Lower lobe of right lung (tissue), 2 donors: ENCODE measurements at places on chromosomes 7 and 10.

DNA sequence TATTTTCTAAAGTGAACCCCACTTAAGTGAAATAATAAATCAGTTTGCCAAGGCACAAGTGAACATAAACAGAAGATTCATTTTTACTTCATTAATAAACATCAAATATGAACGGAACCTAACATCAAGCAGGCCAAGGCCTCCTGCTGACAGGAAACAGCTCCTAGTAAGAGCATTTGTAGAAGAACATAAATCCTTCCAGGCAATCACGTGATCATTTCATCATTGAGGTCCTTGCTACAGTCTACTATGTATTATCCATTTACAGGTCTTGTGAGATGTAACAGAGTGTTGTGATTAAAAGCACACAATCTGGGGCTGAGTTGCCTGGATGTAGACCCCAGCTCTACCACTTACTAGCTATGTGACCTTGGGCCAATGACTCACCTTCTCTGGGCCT is 70.6 kb downstream of the CALD1 start:
- no peak for DNase-seq

GRCh38 chr10:121405549-121405948 is 192.7 kb downstream of the FGFR2 start:
- no peak for DNase-seq

- no peak for DNase-seq
These were observed 142.4 kb upstream of the SAMD8 start for GRCh38 chr10:74969093-74969492.

GRCh38 chr7:138226745-138227279 is 150.6 kb downstream of the AKR1D1 start:
- no peak for DNase-seq

DNA sequence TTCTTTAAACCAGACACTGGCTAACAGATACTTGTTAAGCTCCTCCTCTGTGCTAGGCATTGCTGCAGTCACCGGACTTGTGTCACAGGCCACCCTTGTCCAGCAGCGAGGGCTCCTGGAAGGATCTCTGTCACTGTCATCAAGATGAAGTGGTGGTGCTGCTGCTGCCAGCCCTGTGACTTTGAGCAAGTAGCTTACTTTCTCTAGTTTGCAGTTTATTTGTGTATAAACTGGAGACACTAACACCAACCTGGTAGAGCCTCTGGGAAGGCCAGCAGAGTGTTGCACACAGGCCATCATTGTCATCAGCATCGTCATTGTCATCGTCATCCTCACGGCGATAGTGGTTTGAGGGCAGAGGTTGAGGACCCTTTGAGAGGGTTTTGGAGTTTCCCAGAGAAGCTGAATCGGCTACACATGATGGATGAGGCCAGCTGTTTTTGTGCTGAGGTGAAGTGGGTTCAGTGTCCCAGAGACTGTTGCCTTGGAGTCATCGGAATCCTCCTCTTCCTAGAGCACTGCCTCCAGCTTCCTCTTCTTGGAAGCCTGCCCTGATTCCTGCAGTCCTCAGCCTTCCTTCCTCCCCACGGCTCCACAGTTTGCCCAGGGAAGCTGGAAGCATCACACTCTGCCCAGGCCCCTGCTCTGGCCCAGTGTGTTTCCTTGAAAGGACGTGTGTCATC is 128.4 kb downstream of the GRK5 start:
- DNase-seq, result no peak

DNA sequence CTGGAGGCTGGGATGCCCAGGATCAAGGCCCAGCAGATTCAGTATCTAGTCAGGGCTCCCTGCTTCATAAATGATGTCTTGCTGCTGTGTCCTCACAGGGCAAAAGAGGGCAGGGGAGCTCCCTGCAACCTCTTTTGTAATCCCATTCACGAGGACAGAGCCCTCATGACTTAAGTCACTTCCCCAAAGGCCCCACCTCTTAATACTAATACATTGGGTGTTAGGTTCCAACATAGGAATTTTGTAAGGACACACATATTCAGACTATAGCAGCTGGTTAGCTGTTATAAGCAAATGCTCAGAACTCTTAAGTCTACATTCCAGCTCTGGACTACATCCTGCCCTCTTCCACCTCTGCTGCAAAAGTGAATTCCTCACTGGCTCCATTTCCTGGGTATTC is 63.0 kb downstream of the VOPP1 start:
- no peak for DNase-seq

DNA sequence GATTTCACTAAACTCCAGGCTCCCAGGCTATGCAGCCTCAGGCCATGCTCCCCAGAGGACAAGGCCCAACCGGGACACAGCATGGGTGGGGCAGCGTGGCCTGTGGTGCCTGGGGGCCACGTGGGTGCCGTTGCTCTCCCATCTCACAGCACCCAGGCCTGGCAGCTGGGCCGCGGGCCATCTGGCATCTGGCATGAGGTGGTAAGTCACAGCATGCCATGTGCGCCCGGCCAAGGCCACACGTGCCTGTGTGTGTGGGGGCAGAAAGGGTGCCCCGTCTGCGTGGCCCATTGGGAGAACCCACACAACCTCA is 204.1 kb downstream of the EBF3 start:
- peak; percentile 36 for DNase-seq

DNA sequence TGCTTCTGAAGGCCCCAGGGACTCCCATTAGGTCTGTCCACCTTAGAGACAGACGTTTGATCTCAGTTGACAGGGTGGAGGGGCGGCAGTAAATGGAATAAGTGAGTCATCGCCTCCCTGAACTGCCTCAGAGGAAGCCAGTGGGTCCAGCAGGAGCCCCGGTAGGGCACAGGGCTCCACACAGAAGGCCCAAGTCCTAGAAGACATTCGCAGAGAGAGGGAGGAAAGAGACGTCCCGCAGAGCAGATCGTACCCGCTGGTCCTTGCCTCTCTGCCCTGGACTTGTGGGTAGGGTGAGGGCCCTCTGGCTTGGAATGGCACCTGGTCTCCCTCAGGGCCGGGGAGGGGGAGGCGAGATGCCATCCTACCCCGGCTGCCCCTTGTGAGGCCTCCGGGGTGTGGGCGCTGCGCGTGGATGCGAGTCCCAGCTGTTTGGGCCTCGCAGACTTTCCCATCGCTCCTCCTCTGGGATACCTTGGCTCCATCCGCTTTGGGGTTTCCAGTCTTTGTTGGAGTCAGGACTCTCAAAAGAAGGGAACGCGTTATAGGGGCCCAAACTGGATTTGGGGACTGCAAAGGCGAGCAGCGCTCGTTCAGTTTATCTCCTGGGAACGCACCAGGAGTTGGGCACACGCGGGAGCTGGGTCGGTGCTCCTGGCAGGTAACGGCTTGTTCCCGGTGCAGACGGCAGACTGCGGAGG is 5.1 kb downstream of the TLX1 start:
- no peak for DNase-seq

DNA sequence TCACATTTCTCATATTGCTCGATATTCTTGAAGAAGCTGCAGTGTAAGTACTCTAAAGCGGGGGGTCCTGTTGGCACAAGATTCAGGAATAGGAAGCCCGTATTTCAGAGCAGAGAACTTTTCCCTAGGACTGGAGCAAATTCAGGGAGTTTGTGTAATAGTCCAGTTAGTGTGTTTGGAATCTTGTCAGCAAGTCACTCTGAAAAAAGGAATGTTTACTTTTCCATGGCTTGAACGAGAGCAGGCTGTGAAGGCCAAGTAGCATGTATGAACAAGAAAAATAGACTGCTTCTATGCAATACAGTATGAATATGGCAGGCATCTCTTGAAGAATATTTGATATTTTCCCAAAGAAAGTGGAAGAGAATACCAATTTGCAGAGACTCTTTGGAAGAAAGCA is 39.8 kb downstream of the CDC123 start:
- no peak for DNase-seq

GRCh38 chr10:21249435-21249834 is 276.0 kb downstream of the SKIDA1 start:
- DNase-seq, result no peak

DNA sequence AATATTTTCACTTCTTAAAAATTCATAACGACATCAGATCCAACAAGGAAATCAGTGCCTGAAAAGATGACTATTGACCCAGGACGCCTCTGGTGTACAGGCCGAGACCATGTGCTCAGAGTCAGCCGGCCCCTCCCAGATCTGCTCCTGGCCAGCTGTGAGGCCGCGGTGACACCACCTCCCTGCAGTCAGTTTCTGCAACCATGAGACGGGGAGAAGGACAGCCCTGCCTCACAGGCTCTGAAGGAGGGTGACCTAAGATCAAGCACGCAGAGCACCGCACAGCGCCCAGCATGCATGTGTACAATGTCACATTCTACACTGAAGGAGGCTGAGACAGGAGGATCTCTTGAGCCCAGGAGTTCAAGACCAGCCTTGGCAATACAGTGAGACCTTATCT is 2.6 kb upstream of the GPER1 start:
- DNase-seq, result no peak

DNA sequence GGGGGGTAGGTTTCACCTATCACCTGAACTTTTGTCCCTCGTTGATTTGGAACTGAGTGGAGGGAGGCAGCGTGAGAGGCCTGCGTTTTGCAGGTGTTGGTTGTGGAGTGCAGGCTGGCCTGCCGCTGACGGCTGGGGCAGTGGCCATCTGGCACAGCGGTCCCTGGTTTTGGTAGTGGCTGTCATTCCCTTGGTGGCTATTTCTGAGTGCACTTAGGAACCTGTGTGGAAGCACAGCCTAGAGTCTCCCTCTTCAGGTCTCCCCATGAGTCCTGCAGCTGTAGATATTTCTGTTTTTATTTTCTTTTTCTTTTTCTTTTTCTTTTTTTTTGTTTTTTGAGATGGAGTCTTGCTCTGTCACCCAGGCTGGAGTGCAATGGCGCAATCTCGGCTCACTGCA is 129.2 kb downstream of the CUL2 start:
- DNase-seq, result no peak

DNA sequence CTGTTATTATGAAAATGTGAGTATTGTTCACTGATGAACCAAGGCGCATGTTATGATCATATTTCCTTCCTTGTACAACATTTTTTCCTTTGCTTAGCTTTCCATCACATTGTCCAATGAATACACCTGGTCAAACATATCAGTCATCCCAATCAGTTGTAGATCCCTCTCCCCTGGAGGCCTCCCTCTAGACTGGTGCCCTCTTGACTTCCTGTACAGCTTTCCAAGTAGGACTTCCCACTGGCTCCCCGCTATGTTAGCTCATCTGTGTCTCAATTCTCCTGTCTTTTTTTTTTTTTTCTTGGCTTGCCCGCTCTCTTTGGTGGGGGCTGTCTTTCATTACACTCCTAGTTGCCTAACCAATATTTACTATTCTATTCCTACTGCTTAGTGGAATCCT is 214.2 kb upstream of the NPY start:
- DNase-seq, result no peak

DNA sequence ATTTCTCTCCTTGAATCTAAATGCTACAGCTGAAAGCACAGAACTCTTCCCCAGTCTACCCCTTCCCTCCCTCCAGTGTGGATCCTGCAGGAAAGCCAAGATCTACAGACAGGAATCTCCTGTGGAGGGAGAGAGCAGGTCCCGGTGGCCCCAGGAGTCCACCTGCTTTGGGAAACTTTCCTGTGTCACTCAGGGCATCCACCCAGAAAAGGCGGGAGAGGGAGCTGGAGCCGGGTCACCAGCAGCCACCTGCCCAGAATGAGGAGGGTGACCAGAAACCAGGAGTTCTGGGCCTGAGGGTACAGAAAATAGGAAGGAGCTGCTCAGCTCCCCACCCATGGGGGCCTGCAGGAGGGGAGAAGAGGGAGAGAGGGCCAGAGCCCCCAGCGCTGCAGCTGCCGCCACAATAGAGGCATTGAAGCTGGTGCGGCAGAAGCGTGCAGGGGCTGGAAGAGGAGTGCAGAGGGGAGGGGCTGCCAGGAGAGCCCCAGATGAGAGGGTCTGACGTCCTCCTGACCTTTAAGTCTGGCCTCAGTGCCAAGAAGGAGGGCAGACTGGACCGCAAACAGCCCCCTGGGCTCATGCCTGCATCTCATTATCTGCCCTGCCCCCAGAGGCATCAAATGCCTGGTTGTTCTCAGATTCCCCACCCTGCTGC is 56.3 kb upstream of the TMEM72 start:
- no peak for DNase-seq

- no peak for DNase-seq
These were observed 4.9 kb upstream of the BLOC1S2 start for GRCh38 chr10:100291356-100291755.

DNA sequence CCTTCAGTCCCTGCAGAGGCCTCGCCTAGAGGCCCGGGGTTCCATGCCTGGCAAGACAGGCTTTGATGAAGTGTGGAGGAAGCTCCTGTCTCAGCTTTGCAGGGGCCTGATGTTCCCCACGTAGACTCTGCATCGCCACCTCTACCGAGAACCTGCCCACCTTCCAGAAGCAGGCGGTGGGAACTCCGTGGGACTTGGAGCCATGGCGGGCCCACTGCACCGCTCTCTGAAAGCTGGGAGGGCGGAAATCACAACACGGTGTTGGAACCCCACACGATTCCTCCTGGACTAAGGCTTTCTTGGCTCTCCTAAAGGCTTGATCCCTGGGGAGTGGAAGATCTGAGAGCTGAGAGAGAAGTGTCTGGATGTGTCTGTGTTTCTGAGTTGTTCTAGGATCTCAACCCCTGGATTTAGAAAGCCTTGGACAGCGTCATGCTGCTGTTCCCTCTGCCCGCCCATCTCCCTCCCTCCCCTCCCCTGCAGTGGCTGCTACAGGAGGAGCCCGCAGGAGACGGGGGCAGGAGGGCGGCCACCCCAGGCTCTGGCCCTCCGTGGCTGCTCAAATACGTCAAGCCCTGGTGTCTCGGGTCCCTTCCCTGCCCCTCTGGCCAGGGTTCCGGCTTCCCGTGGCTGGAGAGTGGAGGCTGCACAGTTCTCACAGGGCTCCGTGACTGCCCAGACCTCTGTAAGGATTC is 79.7 kb downstream of the VIPR2 start:
- DNase-seq, result no peak

GRCh38 chr10:30398788-30399187 is 35.2 kb upstream of the MAP3K8 start:
- no peak for DNase-seq

GRCh38 chr10:125235093-125236069 is 75.0 kb upstream of the CTBP2 start:
- no peak for DNase-seq

DNA sequence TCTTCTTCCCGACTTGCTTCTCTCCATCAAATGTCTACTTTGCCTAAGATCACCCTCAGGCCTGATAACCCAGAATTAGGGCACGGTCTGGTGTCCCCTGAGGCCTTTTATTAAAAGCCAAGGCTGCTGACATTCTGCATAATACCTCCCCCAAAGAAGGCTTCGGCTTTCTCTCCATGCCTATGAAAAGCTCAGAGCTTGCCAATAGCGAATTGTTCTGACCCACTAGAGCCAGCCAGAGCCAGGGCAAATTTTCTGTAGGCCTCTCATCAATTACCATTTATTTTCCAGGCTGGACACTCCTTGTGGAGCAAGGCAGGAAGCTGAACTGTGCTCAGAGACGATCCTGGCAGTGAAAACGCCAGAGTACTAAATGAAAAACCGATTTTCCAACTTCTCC is 64.3 kb upstream of the ADRB1 start:
- DNase-seq, result no peak
